SIG-M5 (cell line): ENCODE measurements at places on chromosomes 12 and 14.

DNA sequence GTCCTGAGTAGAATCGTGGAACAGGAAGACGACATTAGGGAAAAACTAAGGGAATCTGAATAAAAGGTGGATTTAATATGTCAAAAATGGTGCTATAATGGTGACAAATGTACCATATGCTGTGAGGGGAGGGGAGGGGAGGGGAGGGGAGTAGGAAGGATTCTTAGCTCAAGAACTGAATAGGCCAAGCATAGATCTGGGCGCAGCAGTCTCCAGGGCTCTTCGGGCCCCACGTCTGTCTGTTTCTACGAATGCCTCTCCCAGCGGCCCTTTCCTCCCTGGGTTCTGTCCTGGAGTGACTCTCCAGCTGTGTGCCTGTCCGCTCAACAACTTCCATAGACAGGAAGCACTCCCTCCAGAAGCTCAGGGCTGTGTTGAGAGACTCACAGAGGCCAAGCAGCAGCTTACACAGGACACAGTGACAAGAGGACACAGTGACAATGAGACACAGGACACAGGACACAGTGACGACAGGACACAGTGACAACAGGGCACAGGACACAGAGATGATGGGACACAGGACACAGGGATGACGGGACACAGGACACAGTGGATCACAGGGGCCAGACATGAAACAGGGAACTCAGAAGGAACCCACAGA, 42.4 kb upstream of the PPP2R5C start:
- DNase-seq: no peak

- DNase-seq: no peak
These were observed 65.8 kb upstream of the RASSF3 start for GRCh38 chr12:64544371-64545080.

DNA sequence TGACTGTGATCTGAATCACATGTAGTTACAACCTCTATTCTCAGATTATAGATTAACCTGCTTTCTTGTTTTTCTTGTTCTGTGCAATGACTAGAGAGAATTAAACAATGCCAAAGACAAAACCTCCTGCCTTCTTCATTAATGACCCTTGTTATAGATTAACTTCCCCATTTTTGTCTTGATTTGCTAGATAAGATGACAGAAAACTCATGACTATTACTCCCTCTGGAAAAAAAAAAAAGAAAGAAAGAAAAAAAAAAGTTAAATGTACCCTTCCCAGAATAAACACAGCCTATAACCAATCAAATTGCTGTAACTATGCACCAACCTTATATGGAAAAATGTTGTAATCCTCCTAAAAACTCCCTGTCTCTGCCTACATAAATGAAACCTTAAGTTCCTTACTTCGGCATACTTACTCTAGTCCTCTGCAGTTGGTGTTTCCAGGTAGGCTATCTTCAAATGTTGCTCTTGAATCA, 41.1 kb upstream of the PCED1B start:
- no peak for DNase-seq

DNA sequence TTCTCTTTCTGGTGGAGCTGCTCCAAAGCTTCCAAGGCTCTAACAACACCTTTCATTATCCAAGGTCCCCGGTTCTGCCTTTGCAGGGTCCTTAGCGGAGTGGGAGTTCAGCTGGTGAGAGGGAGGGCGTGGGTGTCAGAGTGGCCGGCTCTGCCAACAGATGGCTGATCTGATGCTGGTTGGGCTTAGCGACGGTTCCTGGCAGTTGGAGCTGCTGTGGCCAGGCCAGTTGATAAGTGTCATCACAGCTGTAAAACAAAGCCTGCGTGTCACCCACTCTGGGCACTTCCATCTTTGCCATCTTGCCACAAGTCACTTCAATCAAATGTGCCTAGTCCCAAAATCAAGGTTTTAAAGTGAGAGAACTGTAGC, 36.3 kb downstream of the RIN3 start:
- DNase-seq: no peak

DNA sequence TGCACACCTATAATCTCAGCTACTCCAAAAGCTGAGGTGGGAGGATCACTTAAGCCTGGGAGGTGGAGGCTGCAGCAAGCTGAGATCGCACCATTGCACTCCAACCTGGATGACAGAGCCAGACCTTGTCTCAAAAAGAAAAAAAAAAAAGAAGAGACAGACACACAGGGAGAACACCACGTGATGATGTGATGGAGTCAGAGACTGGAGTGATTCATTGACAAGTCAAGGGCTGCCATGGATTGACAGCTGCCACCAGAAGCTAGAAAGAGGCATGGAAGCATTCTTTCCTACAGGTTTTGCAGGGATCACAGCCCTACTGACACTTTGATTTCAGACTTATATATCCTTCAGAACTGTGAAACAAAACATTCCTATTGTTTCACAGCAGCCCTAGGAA, 3.5 kb upstream of the HCFC2 start:
- no peak for DNase-seq

- no peak for DNase-seq
These were observed 75.7 kb downstream of the PTPRB start for GRCh38 chr12:70561550-70561949.

DNA sequence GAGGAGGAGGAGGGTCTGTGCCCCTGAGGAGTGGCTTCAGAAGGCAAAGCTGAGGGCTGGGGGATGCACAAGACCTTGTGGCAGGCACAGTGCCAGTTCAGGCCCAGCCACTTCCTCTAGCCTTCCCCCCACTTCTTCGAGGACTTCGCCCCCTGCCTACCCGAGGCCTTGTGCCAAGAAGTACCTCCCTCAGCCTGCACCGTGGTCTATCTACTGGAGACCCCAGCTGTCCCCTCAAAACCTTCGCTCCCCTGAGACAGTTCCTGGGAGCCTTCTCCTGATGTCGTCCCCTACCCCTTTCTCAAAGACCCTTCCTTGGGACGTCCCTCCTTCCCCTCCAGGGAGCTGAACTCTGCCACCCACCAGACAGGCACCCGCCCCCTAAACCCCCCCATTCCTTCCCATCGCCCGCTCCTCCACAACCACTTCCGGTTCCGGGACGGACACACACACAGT, 604 bp downstream of the ZNF384 start:
- no peak for DNase-seq
